Activated CD8-positive, alpha-beta memory T cell treated with anti-CD3 and anti-CD28 coated beads for 1 hour (primary cell): ENCODE measurements at places on chromosomes 6 and 20.

DNA sequence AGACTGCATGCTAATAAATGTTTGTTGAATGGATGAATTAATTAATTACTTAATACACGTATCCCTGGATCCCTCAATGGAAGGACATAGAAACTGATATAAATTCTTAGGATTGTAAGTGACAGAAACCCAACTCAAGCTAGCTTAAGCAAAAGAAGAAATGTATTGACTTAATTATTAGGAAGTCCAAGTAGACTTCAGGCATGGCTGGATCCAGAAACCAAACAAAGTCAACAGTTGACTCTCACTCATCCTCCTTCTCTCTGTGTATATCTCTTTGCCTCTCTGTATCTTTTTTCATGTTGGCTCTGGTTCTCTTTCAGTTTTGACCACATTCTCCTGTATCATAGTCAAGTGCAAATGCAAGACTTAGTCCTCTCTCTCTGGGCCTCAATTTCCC lies 82.0 kb upstream of the CTNNBL1 start:
- DNase-seq: no peak

- no peak for DNase-seq
These were observed 115.8 kb downstream of the FOXO3 start for GRCh38 chr6:108676555-108676954.

- peak; percentile 44 for DNase-seq
These were observed at the start of gene PRIM2 for GRCh38 chr6:57317060-57317943. TSS of gene PRIM2 (plus strand) at chr6:57317630. CDS start at chr6:57318446, 816 bp downstream.

- no peak for DNase-seq
These were observed 154.2 kb upstream of the RNF24 start for GRCh38 chr20:4169360-4170190.

- no peak for DNase-seq
These were observed 31.1 kb downstream of the RALY start for GRCh38 chr20:34024723-34025351.

- no peak for DNase-seq
These were observed 58.8 kb upstream of the CD83 start for GRCh38 chr6:14058735-14059134.

DNA sequence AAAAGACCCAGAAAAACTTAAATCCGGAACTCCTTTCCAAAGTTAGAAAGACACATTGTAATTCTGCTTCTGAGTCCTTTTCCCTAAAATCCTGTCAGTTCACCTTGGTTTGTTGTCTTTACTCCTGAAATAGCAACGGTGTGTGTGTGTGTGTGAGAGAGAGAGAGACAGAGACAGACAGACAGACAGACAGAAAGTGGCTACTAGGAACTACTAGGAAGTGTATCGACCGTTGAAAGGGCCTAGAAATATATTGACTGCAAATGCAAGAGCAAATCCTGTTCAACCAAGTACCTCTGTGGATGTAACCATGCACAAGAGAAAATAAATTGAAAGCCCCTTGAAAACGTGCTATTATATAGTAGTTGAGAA lies 100.0 kb upstream of the MLIP start:
- DNase-seq: no peak

GRCh38 chr6:113380591-113380990 lies 476.6 kb upstream of the MARCKS start:
- no peak for DNase-seq

DNA sequence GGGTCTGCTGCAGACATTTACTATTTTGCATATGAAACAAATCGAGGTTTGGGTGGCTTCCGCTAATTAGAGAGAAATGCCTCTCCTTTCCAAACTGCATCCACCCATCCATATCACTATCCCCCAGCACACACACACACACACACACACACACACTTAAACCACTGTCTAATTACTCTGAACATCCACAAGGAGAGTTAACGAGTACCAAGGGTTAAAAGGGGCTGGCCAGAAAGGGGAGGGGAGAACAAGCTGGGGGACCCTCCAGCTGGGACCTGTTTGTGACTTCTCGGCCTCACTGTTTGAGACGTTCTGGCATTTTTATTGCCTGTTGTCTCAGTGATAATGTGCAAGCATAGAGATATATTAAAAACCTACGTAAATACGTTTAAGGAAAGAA lies 261.2 kb downstream of the FOXC1 start:
- DNase-seq: no peak
